ENCODE measurements at places on chromosomes 12 and 14.

GRCh38 chr14:41900644-41901043, 294.0 kb downstream of the LRFN5 start:
- DNase-seq = no peak

DNA sequence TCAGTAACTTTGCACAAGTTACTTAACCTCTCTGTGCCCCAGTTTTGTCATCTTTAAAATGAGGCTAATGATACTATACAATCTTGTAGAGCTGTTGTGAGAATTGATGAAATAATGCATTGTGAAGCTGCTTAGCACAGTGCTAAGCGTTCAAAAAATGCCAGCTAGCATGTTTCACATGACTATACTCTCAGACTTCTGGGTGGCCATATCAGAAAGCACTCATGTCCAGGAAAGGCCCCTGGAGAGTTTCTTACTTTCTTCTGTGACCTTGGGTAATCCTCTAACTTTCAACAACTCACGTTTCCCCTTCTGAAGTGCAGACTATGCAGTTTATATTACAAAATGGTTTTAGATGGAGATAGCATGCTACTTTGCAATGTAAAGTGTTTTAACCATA, 68.1 kb downstream of the TPH2 start:
- DNase-seq = peak; percentile 46

GRCh38 chr12:122681814-122682213, 21.3 kb downstream of the HCAR2 start:
- no peak for DNase-seq

DNA sequence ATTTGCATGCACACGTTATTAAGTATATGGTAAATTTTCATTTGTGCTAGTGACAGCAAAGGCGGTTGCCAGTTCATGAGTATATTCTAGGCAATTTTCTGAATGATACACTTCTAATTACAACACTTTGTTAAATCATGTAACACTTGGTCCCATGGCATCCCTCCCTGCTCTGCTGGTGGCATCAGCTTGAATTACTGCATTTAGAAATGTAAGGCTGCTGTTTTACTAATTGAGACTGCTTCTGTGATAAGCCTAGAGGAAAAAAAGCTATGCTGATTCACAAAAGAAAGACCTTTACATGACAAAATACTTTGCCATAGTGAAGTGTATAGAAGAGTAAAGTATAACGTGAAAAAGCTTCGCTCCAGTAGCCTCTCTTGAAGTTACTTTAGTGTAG, 636.1 kb downstream of the KCNH5 start:
- no peak for DNase-seq

GRCh38 chr14:54692284-54692772, 125.4 kb downstream of the SAMD4A start:
- no peak for DNase-seq

DNA sequence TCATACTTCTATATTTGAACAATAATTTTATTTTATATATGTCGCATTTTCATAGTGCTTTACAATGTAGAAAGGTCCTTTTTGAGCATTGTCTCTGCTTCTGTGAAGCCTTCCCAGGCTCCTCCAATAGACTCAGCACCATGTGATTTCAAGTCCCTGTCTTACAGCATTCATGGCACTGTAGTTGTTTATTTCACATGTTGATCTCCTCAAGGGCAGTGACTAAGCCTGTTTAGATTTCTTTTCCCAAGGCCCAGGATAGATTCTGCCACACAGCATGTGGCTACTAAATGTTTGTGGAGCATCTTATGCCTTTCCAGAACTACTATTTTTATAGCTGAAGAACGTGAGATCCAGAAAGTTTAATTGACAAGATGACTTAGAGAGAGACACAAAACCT, 391.7 kb downstream of the TMEM117 start:
- no peak for DNase-seq

DNA sequence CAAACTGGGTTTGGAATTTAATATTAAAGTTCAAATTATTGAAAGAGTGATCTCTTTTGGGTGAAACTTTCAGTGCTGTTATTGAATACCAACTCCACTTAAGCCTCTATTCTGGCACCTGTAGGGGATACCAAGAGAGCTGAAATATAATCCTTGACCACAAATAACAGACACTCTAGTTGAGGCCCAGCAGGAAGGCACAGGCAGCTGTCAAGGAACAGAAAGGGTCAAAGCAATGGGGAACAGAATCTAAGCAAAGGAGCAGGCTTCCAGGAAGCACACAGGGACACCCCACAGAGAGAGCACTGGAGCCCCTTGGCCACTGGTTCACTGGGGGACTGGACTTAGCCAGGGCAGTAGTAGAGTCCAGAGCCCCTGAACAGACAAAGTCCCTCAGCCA, 120.9 kb upstream of the SFSWAP start:
- DNase-seq = no peak

- no peak for DNase-seq
Measured at GRCh38 chr12:75711271-75711670, 199.9 kb upstream of the KRR1 start.

GRCh38 chr12:33734871-33735270, 287.4 kb upstream of the ALG10 start:
- no peak for DNase-seq

GRCh38 chr14:55000381-55000780, 26.5 kb downstream of the WDHD1 start:
- no peak for DNase-seq

- no peak for DNase-seq
Measured at GRCh38 chr14:23929136-23929535, 24.4 kb upstream of the DHRS4 start.

GRCh38 chr14:76473481-76474263, 97.7 kb downstream of the ESRRB start:
- DNase-seq = no peak

DNA sequence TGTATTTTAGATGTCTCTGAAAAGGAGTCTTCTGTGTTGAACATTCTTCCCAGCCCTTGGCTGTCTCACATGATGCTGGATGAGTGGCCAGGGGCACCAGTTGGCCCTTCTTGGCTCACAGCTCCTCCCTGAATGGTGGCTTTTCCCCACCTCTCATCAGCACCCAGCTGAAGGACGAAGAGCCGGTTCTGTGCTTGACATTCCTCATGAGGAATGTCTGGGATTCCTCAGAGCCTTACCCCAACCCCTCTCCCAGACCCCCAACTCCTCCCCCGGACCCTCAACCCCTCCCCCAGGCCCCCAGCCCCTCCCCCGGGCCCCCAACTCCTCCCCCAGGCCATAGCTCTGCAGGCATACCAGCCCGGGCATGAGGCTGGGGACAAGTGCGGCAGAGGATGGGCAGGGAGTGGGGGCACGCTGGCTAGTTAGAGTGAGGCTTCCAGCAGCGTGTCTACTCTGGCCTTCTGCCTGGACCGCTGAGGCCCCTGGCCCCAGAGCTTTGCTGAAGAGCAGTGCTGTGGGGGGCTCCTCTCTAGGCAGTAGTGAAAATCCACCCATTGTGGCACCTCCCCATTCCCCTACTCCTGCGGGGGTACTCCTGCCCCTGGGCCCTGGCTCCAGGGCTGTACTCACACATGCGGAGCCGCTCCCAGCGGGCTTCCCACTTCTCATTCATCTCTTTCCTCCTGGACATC, 64.3 kb downstream of the PLEKHG3 start:
- DNase-seq = no peak

- DNase-seq = no peak
Measured at GRCh38 chr14:39446131-39446744, 14.0 kb upstream of the FBXO33 start.

- DNase-seq = no peak
Measured at GRCh38 chr12:106249411-106250135, 1.8 kb upstream of the CKAP4 start.

- no peak for DNase-seq
Measured at GRCh38 chr12:93585247-93585646, 12.8 kb downstream of the SOCS2 start.

DNA sequence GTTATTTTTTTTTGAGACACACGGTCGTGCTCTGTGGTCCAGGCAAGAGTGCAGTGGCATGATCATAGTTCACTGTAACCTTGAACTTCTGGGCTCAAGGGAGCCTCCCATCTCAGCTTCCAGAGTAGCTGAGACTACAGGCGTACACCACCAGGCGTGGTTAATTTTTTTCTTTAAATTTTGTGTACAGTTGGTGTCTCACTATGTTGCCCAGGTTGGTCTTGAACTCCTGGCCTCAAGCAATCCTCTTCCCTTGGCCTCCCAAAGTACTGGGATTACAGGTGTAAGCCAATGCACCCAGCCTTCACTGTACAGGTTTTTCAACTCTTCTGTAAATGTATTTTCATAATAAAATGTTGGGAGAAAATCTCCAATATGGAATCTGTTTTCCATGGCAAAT, 5.7 kb upstream of the KLC1 start:
- no peak for DNase-seq

DNA sequence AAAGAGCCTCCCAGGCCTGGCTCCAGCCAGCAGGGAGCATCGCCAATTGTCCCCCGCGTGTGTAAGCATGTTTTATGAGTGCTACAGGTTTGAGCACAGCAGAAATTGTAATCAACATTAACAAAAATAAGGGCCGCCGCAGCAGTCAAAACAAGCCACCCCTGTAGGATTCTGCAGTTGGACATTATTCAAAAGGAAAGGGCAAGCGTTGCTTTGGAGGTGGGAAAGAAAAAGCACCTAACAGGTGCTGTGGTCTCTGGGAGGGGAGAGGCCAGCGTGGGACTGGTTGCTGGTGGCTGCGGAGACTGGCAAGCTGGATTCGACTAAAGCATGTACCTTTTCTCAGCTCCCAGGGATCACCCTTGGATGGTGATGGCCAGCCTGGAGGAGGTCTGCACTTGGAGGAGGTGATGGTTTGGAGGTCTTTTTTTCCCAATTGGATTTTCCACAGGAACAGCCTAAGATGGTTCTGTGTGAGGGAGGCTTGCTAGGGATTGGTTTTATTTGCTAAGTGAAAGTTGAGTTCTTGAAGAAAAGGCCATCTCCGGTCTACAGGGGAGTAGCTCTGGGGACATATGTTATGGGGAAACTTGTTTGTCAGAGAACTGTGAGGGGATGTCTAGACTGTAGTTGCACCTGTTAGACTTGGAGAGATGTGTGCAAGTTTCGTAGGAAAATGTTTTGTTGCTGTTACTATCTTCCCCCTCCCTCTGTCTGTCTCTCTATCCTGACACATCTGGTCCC, 2.0 kb downstream of the DYRK2 start:
- DNase-seq = no peak

DNA sequence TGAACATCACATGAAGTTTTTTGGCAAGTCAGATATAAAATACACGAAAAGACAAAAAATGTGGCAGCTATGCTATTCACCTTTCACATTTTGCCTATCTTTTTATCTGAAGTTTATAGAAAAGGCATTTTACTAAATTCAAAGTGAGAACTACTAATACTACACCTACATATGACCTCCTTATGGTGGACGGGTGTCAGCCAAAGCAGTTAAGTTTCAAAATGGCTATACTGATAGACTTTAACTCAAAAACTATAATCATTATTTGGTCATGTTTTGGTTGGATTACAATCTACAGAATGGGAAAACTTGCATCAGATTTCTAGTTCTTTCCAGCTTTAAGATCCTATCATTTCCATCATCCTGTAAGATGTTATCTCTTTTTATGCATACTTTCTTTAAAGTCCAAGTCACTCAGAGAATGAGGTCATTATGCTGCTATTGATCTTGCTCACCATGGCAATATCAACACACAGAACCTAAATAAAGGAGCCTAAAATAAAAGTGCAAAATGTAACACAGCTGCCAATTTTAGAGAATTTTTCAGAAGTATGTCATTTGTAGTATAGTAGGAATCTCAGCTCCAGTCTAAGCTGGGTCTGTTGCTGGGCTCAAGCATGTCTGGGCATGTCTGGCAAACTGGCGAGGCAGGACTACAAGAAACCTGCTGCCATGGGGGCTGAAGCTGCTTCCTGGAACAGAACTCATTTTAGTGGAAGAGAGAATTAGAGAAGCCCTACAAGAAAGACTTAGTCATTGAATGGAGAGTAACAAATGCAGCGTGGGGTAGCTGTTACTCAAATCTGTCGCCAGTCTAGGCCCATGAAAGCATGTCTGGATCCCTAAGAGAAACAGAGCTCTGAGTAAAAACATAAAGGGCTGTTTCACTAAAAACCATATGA, 7.6 kb upstream of the AEBP2 start:
- DNase-seq = peak; percentile 86

DNA sequence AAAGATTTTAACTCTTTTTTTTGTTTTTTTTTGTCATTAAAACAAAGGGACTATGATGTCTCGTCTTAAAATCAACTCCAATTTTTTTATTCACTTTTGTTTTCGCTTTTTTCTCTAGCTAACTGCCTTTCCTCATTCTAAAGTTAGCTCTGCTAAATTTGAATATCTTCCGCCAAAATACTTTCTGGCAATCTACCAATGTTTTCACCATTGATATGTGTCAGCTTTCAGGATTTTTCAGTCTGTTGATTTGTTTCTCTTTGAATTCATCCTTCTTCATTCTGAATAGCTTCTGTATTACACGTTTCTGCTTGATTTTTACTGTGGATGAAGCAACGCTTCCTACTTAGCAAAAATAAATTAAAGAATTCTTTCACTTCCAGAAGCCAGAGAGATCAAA, 38.7 kb upstream of the NOVA1 start:
- peak; percentile 35 for DNase-seq

- no peak for DNase-seq
Measured at GRCh38 chr14:70354204-70354603, 5.3 kb downstream of the COX16 start.

GRCh38 chr14:73792481-73792880, 59.1 kb upstream of the PTGR2 start:
- no peak for DNase-seq

- no peak for DNase-seq
Measured at GRCh38 chr12:106645465-106646330, 62.9 kb downstream of the RFX4 start.

- DNase-seq = no peak
Measured at GRCh38 chr14:102421411-102422057, 58.8 kb downstream of the TECPR2 start.

DNA sequence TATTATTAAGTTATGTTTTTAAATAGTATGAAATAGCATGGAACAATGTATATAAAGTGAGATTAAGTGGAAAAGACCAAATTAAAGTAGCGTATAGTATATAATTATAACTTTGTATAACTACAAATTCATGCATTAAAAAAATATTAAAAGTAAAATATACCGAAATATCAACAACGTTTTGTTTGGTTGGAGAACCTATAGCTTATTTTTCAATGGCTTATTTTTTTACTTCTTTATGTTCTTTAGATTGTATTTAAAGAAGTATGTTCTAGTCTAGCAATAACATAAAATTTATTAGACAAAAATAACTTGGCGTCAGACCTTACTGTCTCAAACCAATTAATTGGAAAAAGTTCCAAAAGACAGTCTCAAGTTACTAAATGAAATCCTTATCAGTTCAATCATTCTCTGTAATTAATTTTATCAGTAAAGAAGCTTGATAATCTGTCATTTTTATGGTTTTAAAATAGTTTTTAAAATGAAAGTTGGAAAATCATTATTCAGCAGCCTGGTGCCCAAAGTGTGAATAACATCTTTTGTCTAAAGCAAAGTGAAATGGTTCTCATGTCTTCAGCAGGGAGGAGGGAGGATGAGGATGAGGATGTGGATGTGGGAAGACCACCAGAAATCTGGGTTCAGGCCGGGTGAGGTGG, 46.7 kb downstream of the IRAK3 start:
- DNase-seq = peak; percentile 29

GRCh38 chr12:128318341-128318740, 51.4 kb downstream of the TMEM132C start:
- DNase-seq = no peak

Data from fibroblast of skin of back (primary cell).